ENCODE measurements at places on chromosomes 11 and 22. TPM values are rescaled to one million over a fixed set of nuclear protein-coding genes. Genes with fewer than 3 reads are reported as not detected.

The E2F8 gene
- 4.2 TPM for total RNA-seq

The SCGB1C1 gene
- not detected for total RNA-seq

DNA sequence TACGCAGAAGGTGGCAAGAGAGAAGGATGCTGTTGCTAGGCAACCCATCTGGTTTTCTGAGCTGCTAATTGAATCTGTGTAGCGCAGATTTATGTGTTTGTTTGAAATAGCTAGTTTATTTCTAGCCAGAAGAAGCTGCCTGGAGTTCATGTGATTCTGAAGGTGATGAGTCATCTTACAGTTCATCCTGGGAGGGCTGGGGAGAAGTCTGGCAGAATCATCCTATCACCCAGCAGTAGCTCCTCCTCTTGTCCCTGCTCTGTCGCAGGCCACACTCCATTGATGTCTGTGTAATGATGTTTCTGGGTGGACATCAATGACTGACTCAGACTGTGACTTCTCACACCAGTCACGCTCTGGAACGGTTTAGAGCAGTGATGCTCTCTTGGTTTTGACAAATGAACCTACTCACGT, 4.8 kb upstream of the FBXO7 start:
- no peak for DNase-seq

- DNase-seq: no peak
Measured at GRCh38 chr11:36006556-36006955, 62.7 kb downstream of the LDLRAD3 start.

DNA sequence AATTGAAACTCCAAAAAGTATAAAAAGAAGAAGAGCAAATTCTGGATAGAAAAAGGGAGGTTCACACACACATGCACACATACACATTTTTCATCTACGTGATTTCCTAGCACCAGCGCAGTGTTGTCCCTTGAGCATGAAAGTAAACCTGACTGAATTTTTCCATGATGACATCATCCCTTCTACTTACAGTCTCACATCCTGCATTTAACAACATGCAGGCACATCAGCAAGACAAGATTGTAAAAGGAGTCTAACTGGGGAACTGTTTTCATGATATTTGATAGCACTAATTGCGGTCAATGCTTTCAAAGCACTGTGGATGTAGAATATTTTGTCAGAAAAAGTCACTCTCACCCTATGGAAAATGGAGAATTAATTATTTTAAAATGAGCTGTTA, 36.6 kb downstream of the GAS2 start:
- no peak for DNase-seq

- no peak for DNase-seq
Measured at GRCh38 chr11:106523921-106524320, 446.5 kb downstream of the AASDHPPT start.

All from left cardiac atrium (tissue), 4 donors.